ENCODE measurements at places on chromosomes 3 and 15.

DNA sequence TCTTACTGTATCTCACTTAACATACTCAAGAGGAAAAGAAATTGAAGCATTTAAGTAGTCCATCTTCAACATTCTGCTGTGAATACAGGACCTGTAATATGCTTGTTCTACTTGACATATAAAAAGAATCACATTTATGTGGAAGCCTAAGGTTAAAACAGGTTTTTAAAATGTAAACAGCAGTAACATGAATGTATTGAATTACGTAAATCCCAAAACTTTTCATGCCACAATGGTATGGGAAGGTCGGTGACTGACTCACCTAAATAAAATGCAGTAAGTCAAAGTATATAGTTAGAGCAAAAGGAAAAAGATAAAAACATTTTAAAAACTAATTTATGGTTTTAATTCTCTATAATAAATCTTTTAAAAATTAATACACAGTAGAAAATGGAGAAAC, 115.7 kb upstream of the TJP1 start:
- H3K27ac ChIP-seq = no peak overlapping the region
- DNase-seq = peak; percentile 63
- H3K4me1 ChIP-seq = peaks cover 10% of the 10 kb centered on the region
- H3K36me3 ChIP-seq = no peaks in the 10 kb centered on the region

GRCh38 chr3:172125963-172126457, 86.6 kb downstream of the FNDC3B start:
- H3K36me3 ChIP-seq = peaks cover 53% of the 10 kb centered on the region
- peak; percentile 94 for DNase-seq
- no peak overlapping the region for H3K27ac ChIP-seq
- peaks cover 8% of the 10 kb centered on the region for H3K4me1 ChIP-seq
- no peaks in the 10 kb centered on the region for H3K27me3 ChIP-seq
- no peak overlapping the region for H3K4me3 ChIP-seq

DNA sequence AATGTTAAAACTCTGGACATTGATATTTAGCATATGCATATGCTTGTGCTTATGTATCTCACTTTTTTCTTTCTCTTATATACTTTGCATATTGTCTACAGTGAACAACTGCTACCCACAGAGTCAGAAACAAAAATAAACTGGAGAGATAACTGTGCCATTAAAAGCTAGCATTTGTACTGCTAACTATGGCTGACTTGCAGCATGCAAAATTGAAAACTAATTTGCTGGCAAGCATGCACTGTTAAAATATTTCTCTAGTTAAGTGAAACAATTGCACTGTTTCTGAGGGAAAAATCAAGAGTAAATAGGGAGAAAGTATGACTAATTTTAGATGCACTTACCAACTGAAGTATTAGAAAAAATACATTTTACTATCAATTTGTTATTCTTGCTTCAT, 177.8 kb downstream of the CBLB start:
- H3K4me3 ChIP-seq = no peak overlapping the region
- H3K36me3 ChIP-seq = no peaks in the 10 kb centered on the region
- H3K27ac ChIP-seq = no peak overlapping the region
- no peak for DNase-seq
- H3K4me1 ChIP-seq = no peaks in the 10 kb centered on the region

- H3K4me3 ChIP-seq = peak overlapping the region; percentile 86
- H3K36me3 ChIP-seq = no peaks in the 10 kb centered on the region
- peaks cover 7% of the 10 kb centered on the region for H3K4me1 ChIP-seq
- H3K27me3 ChIP-seq = no peaks in the 10 kb centered on the region
Measured at GRCh38 chr3:30612437-30613132, 6.2 kb downstream of the TGFBR2 start.

GRCh38 chr3:109023656-109024254, 70.1 kb upstream of the GUCA1C start:
- peak; percentile 42 for DNase-seq
- no peak overlapping the region for H3K27ac ChIP-seq
- no peaks in the 10 kb centered on the region for H3K27me3 ChIP-seq

All from mesenchymal stem cell (in vitro differentiated cells and primary cell).